ENCODE measurements at places on chromosomes 13 and 19.

DNA sequence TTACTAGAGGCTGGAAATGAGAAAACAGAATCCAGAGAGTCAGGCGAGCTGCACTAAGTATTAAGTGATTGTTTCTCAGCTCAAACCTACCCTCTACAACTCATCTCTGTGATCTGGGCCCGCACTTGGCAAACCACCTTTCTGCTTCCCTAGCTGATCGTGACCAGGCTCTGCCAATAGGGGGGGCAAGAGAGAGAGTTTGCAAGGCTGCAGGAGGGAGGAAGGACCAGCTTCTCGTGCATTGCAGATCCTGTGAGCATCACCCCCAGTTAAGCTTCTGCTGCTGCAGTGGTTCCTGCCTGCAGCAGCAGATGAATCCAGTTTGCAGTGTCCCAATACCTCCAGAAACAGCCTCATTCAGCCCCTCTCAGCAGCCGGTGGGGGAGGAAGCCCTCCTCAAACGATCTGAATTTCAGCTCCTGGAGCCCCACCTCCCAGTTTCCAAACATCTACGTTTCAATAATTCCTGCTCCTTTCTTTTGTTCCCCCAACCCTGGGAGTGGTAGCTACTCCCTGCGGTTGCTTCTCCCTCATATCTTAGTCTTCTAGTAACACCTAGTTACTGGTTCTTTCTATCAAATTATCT lies 20.0 kb downstream of the XRCC1 start:
- DNase-seq = peak; percentile 63

- DNase-seq = no peak
Measured at GRCh38 chr13:109671919-109672318, 114.5 kb downstream of the IRS2 start.

DNA sequence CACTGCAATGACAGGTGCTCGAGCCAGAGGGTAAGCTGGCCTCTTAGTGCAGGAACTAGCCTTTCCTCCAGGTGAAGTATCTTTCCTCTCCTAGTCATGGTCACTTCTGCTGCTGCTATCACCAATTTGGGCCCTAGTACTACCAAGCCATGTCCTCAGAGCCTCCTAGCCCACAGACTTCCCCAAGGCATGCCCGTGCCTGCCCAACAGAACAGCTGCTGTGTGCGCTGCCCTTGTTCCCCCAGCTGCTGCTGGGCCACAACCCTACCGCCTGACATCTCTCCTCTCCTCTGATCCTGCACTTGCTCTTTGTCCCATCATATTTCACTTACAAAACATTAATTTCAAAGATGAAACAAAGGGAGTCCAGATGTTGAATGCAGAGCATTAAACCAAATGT lies 168.5 kb upstream of the FREM2 start:
- DNase-seq = no peak

DNA sequence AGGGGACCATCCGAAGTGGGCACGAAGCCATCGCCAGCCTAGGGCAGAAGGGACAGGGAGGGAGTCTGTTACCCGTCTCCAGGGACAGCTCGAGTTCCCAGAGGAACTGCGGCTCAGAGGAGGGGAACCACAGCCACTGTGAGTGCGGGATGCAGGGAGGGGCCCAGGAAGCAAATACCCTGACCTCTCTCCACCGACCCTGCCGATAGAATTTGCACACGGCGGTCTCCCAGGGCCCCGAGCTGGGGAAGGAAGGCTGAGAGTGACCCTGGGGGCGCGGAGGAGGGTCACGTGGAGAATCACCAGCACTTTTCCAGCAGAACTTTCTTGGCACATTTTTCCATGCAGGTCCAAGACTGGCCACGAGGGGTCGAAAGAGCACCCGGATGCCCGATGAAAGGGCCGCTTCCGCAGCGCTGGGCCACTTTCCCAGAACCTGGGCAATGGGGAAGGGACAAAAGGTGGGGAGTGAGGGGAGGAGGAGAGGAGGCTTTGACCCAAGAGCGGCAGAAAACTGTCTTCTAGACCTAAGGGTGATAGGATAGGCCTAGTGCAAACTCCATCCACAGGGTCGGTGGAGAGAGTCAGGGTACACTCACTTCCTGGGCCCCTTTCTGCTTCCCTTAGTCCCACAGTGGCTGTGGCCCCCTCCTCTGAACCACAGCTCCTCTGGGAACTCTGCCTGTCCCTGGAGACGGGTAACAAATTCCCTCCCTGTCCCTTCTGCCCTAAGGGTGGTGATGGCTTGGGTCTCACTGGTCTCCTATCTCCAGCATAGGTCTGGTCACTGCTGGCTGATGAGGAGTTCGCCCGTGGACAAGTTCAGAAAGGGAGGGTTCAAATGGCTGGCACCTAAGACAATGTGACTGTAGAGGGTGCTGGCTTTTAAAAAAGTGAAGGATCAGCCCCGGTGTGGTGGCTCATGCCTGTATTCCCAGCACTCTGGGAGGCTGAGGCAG lies 5.3 kb upstream of the GPR4 start:
- DNase-seq = peak; percentile 70

GRCh38 chr19:40592170-40592569 lies 9.0 kb upstream of the LTBP4 start:
- DNase-seq = peak; percentile 74

DNA sequence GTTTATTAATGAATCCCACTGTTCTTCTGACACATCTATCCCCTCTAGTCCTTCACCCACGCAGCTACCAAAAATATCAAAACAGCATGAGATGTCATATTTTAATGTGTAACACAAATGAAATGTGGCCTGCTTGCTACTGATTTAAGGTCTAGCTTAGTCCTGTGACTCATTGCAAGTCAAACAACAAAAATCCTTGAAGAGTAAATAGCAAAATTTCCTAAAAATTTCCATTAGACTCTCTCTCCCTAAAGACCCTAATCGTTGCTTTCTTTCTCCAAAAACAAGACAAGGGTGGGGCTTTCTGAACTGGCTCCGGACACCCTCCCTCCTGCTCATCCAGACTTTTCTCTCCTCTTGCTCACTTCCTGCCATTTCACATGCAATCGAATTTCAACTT lies 99.9 kb upstream of the IPO5 start:
- DNase-seq = no peak

- no peak for DNase-seq
Measured at GRCh38 chr13:36130193-36130551, 1.0 kb downstream of the DCLK1 start.

DNA sequence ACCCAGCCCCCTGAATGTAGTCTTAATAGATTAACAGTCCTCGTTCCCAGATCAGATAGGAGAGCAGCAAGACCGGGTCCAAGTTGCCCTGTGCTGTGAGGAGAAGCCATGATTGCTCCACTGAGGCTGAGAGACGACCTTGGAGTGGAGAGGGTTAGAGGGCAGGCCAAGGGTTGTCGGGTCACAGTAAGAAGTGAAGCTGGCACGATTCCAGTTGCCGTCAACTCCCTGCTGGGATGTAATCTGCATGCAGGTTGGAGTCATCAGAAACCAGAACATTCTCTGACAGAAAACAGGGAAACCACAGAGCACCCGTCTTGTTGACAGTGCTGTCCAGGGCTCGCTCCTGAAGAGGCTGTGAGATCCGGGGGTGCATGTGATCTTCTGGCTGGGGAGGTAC lies 19.0 kb upstream of the ATP11A start:
- DNase-seq = peak; percentile 31

GRCh38 chr19:46350758-46351159 lies 3.9 kb downstream of the PPP5C start:
- DNase-seq = no peak

DNA sequence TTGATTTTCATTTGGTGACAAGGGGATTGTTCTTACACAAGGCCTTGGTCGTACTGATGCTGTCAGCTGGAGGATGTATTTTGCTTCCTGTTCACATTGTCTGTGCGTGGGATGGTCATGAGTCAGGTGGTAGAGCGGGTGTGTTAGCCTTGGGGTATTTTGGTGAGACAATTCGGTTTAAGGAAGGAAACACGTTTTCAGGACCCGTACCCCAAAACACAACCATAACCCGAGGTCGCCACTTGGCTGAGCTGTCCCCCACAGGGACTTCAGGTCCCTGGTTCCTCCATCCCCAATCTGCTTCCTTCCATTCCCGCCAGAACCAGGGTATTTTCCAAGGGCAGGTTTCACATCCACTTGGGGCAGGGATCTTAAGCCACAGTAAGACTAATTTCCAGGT lies 15.0 kb downstream of the MYO9B start:
- DNase-seq = no peak

DNA sequence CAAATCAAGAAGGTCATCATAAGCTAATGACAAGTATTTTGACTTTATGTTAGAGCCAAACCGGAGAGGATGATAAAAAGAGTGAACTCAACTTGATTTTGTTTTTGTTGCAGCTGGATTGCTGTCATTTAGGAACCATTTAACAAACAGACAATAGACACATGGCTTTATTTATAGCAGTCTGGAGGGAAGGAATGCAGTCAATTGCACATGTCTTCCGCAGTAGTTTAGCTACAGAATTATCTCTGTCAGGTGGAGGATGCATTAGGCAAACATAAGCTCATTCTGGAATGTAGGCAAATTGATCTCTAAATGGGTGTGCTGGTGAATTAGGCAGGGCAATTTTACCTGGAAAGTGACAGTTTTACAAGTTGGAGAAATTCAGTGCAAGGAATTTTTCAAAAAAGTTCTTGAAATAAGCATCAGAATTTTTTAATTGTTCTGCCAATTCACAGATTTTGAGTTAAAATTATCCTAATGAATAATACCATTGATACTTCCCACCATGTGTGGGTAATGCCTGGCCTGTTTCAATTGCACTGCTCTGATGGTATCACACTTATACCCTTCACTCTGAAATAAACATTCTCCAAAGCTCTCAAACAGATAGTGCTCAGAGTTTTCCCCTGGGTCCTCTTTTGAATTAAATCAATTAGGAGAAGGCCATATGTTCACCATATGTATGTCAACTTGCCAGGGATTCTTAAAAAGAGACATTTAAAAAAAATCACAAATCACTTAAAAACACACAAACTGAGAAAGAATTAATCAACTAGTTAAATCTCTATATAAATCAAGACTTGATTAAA lies 318.3 kb downstream of the NDFIP2 start:
- DNase-seq = no peak

GRCh38 chr13:92873029-92873428 lies 353.6 kb upstream of the GPC6 start:
- no peak for DNase-seq

DNA sequence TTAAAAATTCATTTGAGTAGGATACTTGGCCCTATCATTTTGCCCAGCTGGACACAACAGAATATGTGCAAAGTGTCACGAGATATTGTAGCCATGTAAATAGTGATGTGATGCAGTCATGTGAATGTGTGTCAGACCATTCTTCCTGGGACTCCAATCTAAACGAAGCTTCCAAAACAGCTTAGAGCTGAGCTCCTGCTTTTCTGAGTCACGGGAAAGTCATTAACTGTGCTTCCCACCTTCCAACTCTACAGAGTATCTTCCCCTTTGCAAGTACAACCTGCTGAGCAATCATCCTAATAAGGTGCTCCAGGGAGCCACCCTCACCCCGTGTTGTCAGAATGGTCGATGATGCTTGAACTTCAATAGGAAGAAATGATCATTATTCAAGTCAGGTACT lies 294.7 kb downstream of the MYO16 start:
- DNase-seq = peak; percentile 83

DNA sequence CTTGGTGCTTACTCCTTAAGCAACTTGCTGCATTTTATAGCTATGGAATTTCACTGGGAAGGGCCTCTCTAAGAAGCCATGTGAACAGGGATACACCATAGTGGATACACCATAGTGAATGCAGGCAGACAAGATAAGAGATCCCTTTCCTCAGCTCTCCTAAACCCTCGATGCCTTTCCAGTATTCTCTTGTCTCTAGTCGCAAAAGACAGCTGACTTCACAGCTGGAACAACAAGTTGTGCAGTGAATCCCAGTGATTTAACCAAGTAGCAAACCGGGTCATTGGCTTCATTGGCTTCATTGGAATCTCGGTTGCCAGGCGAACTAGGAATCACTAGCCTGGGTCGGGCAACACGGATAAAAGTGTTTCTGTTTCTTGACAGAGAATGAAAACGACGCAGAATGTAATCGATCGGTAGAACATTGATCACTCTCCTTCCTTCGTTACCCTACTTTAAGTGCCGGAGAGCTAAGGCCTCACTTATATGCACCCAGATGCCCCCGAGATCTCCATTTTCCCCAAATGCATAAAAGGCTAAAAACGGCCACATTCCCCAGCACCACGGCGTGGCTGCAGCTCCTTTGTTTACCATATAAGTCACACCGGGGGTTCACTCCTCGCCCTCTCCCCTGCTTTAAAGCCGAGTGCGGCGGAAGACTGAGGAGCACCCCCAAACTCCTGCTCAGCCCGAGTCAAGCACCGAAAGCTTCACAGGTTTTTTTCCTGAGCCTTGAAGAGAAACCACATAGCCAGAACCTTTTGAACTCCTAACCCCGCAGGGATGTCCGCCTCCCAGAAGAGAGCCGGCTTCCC lies 674 bp downstream of the TRPC4 start:
- DNase-seq = peak; percentile 30

- DNase-seq = no peak
Measured at GRCh38 chr13:106184790-106185189, 350.7 kb downstream of the EFNB2 start.
